ENCODE measurements at places on chromosomes 4 and X. TPM values are rescaled to one million over a fixed set of nuclear protein-coding genes. Genes with fewer than 3 reads are reported as not detected.

DNA sequence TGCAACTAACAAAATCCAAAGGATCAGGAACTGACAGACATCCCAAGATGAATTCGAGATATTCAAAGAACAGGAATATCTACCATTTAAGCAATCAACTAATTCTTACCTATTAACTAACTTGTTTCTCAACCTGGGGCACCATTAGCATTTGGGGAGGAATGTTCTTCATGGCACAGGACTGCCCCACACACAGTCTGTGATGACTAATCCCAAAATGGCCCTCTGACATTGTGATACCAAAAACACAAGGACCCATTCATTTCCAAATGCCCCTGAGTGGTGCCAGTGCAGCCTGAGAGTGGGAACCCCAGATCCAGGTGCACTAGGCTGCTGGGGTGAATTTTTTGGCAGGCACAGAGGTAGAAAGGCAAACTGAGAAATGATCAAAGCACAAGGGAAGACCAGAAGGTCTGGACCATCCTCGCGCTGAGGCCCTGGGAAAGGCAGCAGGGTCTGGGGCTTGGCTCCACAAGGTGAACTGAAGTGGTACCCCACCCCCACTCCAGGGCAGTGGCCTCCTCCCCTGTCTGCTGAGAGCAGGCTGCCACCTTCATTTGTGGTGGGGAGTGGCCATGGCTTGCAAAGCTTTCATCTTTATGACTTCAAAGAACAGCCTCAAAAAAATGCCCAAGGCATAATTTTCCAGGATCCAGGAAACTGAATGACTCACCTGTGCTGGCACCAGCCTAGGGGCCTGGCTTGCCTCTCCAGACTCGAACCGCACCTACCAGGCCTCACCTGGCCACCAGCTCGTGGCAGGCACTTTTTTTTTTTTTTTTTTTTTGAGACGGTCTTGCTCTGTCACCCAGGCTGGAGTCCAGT lies 122.4 kb downstream of the BCOR start:
- no peak for DNase-seq
- H3K27ac ChIP-seq: no peak overlapping the region
- no peak overlapping the region for H3K4me3 ChIP-seq
- H3K36me3 ChIP-seq: peaks cover 4% of the 10 kb centered on the region
- H3K27me3 ChIP-seq: peaks cover 2% of the 10 kb centered on the region
- peaks cover 9% of the 10 kb centered on the region for H3K4me1 ChIP-seq

DNA sequence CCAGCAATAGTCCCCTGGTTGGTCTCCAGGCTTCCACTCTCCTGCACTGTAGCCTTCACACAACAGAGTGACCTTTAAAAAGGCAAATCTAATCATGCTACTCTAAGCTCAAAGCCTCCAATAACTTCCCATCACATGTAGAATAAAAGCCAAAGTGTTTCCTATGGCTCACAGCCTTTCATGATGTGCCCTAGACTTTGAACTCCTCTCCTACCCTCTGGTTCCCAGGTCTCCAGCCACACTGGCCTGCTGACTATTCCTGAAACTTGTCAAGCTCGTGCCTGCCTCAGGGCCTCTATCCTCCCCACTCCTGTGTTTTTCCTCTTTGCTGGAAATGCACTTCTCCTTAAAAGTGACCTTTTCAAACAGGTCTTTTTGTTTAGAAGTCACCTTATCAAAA lies 3.1 kb downstream of the MANBA start:
- no peak overlapping the region for H3K27ac ChIP-seq
- peaks cover 10% of the 10 kb centered on the region for H3K36me3 ChIP-seq
- no peak for DNase-seq
- H3K4me3 ChIP-seq: no peak overlapping the region
- H3K4me1 ChIP-seq: peaks cover 31% of the 10 kb centered on the region

The PRKX gene
- 72.2 TPM for total RNA-seq

The GAB3 gene
- 5.1 TPM for total RNA-seq
